Stimulated activated CD4-positive, alpha-beta T cell treated with anti-CD3 and anti-CD28 coated beads, Interleukin-1b, Interleukin-23, amount 100 ng/mL, for 1 hour (primary cell): ENCODE measurements at places on chromosomes 11 and 22.

DNA sequence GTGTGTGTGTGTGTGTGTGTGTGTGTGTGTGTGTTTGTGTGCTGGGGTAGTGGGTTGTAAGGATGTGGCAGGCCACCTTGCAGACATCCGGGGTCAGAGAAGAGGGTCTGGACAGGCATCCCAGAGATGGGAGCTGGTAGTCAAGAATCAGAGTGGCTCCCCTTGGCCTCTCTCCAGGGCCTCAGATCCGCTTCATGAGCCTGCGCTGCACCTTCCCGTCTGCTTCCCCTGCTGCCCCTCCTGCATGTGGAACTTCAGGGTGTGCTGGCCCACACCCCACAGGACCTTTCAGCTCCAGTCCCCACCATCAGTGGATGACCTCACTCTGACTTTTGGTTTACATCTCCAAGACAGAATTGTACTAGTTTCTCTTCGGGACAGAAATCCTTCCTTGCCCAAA lies 31.2 kb downstream of the TREH start:
- DNase-seq, result no peak

GRCh38 chr22:45670981-45671782 lies 452 bp upstream of the ATXN10 start:
- DNase-seq, result no peak

DNA sequence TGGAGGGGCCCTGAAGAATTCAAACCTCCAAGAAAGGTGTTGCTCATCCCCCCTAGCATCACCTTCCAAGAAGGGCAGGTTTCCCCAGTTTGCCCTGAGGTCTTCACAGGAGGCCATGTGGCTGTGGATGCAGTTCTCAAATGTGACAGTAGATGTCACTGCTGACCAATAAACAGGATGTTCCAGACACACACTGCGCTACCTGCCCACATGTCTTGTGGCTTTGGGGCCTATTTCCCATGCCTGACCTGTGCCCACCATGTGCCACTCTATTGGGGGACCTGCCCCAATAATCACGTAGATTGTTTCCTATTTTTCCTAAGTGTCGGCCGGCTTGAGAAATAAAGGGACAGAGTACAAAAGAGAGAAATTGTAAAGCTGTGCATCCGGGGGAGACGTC lies 4.5 kb downstream of the GSTT2 start:
- DNase-seq, result peak; percentile 4

GRCh38 chr22:24444729-24445466 lies 17.5 kb downstream of the ADORA2A start:
- no peak for DNase-seq

GRCh38 chr22:21449531-21450319 lies 17.5 kb upstream of the TMEM191C start:
- DNase-seq, result no peak

GRCh38 chr22:19891317-19892256 lies 36.9 kb upstream of the GNB1L start:
- DNase-seq, result peak; percentile 66

DNA sequence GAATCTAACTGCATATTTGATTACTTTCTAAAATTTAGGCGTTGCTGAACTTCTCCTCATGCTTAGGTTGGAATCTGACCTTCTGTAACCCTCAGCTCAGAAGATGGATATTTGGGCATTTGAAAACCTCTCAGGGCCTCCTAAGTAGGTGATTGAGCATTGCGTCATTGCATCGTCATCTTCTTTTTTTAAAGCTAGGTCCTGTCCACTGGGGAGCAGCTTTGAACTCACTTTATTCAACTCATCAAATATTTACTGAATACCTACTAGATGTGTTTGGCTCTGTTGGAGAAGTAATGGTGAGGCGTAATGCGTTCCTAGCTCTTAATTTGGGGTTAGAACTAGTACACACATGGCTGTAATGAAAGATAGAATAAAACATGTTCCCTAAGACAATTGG lies 56.8 kb downstream of the ZBTB16 start:
- DNase-seq, result no peak

- no peak for DNase-seq
These were observed 11.7 kb upstream of the GLYATL1 start for GRCh38 chr11:58927393-58928106.

GRCh38 chr11:33772300-33772699 lies 2.0 kb downstream of the FBXO3 start:
- no peak for DNase-seq

- DNase-seq, result no peak
These were observed 103.6 kb upstream of the HSD17B12 start for GRCh38 chr11:43576803-43577521.

- no peak for DNase-seq
These were observed 42.6 kb upstream of the IGSF9B start for GRCh38 chr11:133999355-133999754.

- DNase-seq, result no peak
These were observed 7.5 kb upstream of the CSTF3 start for GRCh38 chr11:33168709-33169200.

GRCh38 chr11:66326261-66327111 lies 9.6 kb upstream of the CD248 start:
- DNase-seq, result no peak

DNA sequence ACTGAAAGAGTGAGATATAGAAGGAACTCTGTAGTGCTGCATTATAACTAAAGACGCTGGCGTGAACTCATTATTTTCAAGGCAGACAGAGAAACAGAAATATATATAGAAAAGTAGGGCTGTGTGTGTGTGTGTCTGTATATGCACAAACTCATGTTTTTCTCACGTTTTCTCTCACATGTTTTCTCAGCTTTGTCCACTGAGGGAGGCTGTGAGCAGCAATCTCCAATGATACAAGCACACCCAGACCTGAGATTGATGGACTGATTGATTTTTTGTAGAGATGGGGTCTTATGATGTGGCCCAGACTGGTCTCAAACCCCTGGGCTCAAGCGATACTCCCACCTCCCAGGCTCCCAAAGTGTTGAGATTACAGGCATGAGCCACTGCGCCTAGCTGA lies 122.5 kb downstream of the SERGEF start:
- no peak for DNase-seq

GRCh38 chr11:7833527-7833926 lies 36.8 kb upstream of the OR5P2 start:
- no peak for DNase-seq

GRCh38 chr11:44574610-44575287 lies 9.3 kb downstream of the CD82 start:
- no peak for DNase-seq

- no peak for DNase-seq
These were observed 546.1 kb downstream of the BUD13 start for GRCh38 chr11:116226731-116227130.

GRCh38 chr11:12994476-12994875 lies 14.6 kb upstream of the RASSF10 start:
- DNase-seq, result no peak

DNA sequence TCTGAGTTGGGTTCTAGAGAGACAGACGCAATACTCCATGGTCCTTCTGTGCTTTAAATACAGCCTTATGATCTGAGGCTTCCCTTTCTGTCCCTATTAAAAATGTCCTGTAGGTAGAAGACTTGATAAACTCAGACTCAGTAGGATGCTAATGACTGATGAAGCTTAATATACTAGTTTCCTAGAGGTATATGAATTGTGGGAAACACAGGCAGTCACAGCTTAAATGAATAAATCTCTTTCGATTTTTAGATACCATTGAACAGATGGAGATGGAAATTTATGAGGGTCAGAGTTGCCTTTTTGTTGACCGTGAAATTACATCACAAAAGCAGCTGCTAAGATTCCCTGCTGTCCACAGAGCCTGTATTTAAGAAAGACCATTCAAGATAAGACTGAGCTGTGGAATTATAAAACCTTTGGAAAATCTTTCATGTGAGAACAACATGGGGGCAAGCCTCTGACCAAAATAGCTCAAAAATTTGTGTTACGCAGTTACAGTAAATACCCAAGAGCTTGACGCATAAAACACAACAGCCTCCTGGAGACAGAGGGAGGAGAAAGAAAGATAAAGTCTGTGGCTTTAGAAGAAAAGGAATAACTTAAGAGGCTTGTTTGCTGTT lies 172.3 kb downstream of the AASDHPPT start:
- no peak for DNase-seq

DNA sequence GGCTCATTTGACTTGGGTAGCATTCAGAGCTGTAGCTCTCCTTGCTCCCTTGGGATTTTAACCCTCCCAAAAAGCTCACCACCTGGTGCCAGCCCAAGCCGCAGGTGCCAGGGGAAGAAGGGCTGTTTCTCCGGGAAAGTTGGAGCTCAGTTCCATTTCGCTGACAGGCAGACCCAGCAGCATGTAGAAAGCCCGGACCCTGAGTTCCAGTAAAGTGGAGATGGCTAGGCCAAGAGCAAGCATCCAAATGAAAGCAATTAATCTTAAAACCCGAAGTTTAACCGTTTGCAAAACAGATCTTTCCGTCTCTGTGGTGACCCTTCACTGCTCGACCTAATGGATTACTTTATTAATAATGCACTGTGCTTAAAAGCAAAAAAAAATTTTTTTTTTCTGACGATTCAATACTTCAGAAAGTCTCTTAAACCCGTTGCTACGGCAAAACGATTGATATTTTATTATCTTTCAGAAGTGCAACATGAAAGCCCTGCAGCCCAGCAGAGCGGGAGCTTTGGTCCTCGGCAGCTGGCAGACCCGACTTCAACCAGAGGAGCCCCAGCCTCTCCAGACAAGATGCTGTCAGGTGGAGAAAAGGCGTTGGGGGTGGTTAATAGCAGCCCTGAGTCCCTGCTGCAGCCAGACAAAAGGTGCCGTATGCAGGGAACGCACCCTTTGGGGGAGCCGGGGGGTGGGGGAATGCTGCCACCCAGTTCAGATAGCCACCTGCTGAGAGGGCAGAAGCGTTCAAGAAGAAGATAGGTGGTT lies 3.3 kb downstream of the LMO1 start:
- DNase-seq, result no peak

DNA sequence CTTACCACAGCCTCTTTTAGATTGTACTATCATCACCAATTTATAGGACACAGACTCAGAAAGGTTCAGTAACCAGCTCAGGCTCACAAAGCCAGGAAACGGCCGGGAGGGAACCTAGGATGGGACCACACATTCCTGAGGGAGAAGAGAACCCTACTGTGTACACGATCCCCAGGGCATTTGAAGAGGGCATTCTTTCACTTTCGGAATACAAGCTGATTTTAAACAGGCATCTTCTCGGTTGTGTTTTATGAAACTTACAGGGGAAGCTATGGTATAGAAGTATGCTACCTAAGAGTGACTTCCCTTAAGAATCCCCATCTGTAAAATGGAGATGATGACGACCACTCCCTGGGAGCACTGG lies 19.0 kb downstream of the SMCO4 start:
- no peak for DNase-seq

- no peak for DNase-seq
These were observed 1.1 kb downstream of the TTLL12 start for GRCh38 chr22:43185860-43186261.

GRCh38 chr11:117256573-117256972 lies 24.1 kb downstream of the RNF214 start:
- DNase-seq, result no peak

DNA sequence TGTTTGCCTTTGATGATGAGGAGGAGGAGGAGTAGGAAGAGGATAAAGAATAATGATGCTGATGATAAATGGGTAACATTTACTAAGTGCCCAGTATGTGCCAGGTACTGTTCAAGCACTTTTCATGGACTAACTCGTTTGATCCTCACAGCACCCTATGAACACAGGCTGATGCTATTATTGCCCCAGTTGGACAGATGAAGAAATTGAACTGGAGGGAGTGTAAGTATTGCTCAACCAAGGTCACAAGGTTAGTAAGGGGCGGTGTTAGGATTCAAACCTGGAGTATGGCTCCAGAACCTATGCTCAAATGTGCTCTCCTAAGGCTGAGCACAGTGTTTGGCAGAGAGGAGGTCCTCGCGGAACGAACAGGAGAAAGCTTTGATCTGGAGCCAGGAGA lies 78.6 kb downstream of the SYN3 start:
- no peak for DNase-seq

DNA sequence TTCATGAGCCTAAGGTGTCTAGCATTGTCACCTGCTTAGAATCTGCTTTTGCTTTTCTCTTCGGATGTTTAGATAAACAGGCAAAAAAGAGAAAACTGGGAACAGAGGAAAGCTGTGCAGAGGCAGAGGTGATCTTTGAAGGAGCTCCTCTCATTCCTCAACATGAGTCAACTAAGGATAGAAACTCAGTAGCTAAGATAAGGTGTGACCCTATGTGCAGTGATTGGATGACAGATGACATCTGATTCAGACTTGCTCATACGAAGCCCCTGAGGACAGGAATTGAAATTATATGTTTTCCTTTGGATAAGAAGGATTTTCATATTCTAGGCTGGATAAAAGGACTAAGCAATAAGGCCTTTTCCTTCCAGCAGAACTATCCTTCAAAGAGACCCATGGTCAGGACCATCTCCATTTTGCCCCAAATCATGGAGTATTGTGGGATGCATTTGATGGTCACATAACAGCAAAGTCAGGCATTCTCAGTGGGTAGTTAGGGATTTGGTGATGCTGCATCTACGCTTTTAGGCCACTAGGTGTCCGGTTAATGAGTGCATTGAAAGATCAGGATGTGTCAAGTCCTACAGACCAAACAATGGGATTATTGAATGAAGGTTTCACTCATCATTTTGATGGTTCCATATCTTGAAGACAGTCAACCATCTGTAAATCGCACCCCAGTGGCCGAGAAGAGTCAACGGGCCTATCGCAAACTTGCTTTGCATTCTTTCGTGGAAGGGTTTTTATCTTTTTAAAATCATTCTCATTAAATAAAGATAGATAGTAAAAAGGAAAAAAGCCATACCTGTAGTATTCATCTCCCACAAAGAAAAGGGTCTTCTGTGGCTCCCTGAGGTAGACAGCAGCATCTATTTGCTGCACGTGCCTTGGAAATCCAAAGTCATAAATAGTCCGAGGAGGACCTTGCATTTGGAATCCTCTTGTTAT lies 32.2 kb downstream of the MMP20 start:
- DNase-seq, result no peak

GRCh38 chr11:64745189-64745520 lies 1.2 kb upstream of the RASGRP2 start:
- no peak for DNase-seq

- no peak for DNase-seq
These were observed 52.8 kb downstream of the CYTH4 start for GRCh38 chr22:37334859-37335805.

DNA sequence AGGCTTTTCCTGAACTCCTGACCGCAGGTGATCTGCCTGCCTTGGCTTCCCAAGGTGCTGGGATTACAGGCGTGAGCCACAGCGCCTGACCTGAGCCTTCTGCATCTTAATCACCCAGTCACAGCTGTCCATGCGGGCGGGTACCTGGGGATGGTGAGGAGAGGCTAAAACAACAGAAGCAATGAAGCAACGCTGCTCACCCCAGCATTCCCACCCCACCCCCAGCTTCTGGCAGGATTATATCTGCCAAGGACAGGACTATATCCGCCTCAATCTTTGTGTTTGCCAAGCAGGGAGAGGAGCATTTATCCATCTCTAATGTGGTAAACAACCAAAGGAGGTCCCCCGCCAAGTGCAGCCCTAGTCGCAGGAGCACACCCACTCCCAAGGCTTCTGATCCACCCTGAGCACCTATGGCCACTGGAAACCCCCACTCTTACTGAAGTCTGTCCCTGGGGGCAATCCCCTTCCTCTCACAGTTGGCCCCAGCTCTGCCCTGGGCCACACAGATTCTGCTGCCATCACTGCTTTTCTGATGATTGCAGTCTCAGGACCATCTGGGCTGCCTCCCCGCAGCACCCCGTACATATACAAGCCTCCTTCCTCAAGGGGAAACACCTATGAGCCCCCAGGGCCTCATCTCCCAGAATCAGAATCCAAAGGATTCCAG lies 8.8 kb upstream of the LGALS2 start:
- DNase-seq, result no peak
